ENCODE measurements at places on chromosomes 7 and 10.
A peak's percentile ranks its signal among the peaks of the same experiment; 100 is the strongest.

DNA sequence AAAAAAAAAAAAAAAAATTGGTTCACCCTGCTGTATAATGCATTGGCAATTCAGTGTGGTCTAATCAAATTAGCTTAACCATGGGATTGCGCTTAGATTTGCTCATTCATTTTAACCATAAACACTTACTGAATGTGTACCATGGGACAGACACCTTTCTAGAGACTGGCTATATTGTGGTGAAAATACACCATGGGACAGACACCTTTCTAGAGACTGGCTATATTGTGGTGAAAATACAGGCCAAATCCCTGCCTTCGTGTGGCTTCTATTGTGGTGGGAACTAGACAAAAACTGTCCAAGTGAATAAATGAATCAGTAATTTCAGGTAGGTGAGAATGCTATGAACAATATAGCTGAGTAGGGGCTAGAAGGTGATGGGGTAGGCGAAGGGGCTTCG, 10.2 kb upstream of the REPIN1 start:
- no peak for DNase-seq

DNA sequence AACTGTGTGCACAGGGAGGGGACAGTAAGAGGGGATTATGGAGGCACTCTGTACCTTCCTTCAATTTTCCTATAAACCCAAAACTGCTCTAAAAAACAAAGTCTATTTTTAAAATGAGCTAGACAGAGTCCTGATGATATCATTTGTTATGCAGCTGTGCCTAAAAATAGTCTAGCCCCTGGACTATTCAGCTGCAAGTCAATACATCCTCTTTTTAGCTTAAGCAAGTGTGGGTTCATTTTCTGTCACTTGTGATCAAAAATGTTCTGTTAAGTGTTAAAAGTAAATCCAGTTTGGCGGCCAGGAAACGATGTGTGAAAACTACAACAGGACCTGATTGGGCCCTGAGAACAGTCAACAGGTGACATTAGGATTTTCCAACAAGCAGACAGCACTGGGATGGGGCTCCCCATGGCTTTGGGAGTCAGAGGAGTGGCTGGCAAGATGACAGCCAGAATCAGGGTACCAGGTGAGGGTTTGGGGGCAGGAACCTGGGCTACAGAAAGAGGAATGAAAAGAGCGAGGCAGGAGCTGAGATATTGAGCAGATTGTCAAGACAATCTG, 33.9 kb downstream of the FAM107B start:
- peak; percentile 39 for DNase-seq

DNA sequence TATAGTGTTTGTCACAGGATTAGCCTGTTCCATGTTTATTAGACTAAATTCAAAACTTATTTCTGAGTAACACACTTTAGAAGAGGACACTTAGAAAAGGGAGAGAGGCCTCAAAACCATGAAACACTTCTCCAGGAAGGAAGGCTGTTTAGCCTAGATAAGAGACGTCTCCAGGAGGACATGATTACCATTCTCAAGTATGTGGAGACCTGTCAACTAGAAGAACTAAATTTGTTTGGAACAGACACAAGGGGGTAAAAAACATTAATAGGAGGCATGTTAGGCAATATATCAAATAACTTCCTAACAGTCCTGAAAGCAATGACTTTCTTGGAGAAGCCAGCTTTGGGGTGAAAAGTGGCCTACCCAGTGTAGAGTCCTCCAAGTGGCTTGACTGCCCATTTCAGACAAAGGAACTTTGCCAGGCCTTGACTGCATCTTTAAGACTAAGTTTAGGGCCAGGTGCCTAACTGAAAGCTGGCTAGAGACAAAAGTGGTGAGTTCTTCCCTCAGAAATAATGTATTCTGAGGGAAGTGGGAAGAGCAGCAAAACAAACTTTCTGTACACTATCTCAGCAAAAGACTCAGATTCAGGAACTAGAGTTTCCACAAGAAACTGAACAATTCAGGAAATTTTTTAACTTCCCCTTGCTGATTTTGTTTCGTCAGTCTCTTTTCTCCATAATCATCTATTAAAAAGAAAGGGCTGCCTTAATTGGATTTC, 11.8 kb downstream of the NCOA4 start:
- no peak for DNase-seq

GRCh38 chr10:58384544-58384998, 639 bp upstream of the TFAM start:
- DNase-seq, result no peak

DNA sequence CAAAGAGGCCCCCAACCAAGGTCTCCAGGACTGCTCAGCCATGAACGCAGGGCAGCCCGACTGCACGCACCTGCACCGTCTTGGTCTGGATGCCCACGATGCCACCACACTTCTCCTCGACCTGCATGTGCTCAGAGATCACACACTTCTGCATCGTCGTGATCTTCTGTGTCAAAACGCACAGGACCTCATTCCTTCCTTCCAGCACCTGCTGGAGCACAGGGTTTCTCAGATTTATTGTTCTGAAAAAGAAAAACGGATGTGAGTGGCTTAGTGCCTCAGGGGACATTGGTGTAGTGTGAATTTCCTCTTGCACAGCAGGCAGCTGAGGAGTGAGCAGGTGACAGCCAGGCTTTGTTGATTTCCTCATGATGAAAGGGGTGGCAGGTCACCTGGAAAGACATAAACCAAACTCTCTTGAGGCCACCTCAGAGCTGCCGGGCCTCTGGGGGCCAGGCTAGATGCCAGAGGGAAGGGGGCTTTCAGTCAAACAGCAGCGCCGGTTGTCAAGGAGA, 38.2 kb downstream of the GSDME start:
- no peak for DNase-seq

GRCh38 chr10:125828311-125828710, 5.0 kb downstream of the BCCIP start:
- no peak for DNase-seq

- DNase-seq, result no peak
Measured at GRCh38 chr10:127836176-127836575, 56.6 kb downstream of the CLRN3 start.

DNA sequence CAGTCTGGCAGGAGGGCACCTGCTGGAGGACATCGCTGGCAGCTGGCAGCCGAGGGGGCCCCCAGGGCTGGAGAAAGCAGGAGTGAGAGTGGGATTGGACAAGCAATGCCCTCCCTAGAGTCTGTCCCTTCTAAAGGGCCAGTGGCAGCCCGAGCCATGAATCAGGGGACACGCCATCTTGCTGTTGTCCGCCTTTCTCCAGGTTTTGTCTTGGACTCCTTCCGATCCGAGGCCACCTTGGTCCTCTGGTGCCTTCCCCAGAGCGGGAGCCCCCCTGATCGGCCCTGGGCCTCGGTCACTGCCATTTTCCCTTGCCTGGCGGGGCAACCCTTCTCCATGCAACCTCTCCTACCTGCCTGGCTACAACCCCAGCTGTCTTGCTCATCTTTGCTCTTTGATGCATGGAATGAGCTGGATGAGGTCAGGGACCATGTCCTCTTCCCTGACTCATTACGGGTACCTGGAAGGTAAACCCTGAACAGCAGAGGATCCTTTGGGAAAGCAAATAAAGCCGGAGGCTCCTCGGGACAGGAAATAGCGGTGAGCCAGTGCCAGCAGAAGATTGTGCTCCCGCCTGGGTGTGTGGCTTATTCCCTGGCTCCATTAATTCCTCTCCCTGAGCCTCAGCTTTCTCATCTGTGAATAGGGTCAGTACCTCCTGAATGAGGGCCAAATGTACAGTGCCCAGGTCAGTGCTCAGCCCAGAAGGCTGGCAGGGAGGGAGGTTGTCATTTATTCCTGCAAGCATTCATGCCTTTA, 112.0 kb downstream of the GRK5 start:
- DNase-seq, result no peak

GRCh38 chr10:70671619-70672164, 614 bp upstream of the ADAMTS14 start:
- no peak for DNase-seq

Measured in myocyte (in vitro differentiated cells).